Upper lobe of left lung (tissue), 6 donors: ENCODE measurements at places on chromosomes 3 and 15. TPM values are rescaled to one million over a fixed set of nuclear protein-coding genes. Genes with fewer than 3 reads are reported as not detected.

Gene SNX33
- 31.9 TPM for total RNA-seq

GRCh38 chr15:78002996-78003395, 74.5 kb downstream of the TBC1D2B start:
- no peak for DNase-seq

GRCh38 chr3:158918008-158918407, 116.2 kb downstream of the MFSD1 start:
- DNase-seq, result peak; percentile 27

DNA sequence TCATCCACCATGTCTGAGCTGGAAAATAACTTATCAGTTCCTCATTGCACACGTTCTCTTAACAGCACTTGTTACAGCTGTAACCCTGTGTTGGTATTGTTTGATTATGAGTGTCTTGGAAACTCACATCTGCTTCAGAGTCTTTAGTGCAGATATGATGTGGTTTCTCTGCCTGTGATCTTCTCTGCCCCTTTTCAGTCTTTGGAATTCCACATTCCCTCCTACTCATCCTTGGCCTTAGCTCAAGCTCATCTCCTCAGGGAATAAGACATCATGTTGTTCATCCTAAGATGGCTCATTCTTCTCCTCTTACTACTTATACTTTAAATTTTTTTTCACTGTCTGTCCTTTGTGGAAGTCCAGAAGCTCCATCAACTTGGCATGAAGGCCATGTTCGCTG, 77.7 kb downstream of the SYNPR start:
- no peak for DNase-seq

DNA sequence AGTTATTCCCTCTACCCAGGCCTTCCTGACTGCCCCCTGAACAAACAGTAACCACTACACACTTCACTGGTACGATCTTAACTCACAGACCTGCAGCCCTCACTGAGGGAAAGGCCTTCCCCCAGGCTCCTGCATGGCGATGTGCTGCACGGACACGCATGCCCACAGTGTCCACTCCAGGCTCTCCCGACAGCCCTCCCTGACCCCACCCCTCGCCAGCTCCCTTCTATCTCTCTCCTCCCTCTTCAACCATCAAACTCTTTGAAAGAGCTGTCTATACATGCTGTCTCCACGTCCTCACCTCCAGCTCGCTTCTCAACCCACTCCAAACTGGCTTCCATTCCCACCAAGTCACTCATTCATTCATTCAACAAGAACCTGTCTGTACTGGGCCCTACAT, 3.9 kb downstream of the SCN5A start:
- no peak for DNase-seq

DNA sequence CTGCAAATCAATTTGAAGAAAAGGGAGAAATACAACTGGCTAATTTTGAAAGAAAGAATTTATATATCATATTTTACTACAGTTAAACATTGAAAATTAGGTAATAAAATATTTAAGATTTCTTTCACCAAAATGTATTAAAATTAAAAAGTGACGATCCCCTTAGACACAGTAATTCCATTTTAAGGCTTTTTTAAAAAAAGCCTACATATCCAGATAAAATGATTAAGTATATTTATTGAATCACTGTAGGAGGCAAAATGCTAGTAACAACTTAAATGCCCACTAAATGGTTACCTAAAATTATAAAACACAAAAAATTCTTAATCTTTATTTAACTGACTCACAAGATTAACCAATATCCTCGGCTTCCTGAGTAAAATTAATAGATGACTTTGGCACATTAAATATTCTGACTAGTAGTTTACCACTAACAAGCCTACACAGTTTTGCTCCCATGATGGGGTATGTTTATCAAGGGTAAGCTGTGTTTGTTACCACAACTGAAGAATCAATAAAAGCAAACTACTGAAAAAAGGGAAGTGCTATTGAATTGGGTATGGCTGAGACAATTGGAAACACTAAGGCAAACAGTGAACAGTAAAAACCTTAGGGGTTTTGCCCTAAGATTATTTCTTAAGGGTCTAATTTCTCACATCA, 28.4 kb downstream of the ANKRD28 start:
- DNase-seq, result no peak

Gene MANF
- total RNA-seq, result 19.0 TPM

DNA sequence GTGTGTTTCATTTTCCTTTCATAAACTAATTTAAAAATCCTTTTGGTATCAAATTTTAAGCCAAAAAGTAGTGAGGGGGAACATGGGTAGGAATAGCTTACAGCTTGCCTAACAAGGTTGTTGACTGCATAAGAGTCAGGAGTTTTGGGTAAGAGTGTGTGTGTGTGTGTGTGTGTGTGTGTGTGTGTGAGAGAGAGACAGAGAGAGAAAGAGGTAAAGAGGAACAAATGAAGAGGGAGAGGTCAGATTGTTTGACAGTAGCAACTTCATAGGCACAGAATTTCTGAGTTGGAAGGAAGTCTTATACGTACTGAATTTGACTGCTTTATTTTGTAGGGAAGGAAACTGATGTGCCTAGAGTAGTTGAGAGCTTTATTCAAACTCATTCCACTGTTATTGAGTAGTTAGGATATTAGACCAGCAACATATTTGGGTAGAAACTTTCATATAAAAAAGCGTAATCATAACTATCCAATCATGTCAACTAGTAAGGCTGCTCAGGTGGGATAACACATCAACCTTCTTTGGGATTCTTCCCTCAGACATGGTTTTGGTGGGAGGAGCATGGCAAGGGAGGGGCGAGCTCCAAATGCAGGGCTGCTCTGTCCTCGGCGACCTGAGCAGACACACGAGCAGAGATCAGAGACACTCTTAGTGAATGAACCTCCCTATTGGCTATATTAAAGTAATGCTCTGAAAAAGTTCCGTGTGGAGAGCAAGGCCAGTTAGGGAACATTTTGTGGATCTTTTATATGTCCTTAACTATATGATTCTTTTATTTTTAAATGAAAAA, 86.4 kb downstream of the LPP start:
- DNase-seq, result no peak
